ENCODE measurements at places on chromosomes 1 and 21. TPM values are rescaled to one million over a fixed set of nuclear protein-coding genes. Genes with fewer than 3 reads are reported as not detected.

DNA sequence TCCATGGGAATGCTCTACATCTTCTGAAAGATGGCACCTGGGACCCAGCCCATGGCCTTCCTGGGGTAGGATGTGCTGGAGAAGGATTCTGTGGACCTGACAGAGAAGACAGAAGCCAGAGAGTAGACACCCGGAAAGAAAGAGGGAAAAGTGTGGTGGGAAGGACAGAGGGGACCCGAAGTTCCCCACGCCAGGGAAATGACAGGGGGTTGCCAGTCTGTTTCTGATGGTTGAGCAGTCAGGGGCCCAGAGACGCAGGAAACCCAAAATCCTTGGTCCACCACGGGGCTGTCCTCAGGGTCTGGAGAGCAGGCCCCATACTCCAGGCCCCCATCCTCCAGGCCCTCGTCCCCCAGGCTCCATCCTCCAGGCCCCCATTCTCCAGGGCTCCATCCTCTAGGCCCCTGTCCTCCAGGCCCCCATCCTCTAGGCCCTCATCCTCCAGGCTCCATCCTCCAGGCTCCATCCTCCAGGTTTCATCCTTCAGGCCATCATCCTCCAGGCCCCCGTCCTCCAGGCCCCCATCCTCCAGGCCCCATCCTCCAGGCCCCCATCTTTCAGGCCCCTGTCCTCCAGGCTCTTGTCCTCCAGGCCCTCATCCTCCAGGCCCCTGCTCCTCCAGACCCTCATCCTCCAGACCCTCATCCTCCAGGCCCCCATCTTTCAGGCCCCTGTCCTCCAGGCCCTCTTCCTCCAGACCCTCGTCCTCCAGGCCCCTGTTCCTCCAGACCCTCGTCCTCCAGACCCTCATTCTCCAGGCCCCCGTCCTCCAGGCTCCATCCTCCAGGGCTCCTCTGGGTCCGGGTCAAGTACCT, 1.0 kb upstream of the TFF2 start:
- no peak for DNase-seq

DNA sequence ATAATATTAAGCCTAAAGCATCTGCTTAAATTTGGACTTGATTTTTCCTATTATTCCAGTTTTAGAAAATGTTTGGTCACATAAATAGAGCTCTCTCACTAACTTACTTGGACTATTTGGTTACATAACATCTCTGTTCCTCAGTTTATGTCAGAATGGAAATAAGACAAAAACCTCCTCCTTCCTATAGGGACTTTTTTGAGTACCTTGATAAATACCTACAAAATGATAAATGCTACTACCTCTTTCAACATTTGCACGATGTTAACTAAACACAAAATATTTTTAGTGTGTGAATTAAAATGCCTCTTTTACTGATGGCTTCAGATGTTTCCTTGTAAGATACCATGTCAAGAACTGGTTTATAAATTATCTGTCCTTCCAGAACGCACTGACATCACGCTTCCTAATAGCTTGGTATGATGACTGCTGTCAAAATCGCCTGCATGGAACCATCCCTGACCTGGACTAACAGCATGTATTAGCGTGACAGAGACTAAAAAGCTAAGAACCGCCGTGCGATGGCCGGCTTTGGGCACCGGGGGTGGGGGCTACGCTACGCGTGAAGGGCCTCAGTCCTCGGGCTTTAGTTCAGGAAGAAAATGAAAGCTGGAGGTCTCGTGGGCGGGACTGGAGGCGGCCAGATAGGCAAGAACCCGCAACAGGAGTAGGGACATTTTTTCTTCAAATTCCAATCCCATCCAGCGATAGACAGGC, 133.2 kb upstream of the BARHL2 start:
- peak; percentile 21 for DNase-seq

DNA sequence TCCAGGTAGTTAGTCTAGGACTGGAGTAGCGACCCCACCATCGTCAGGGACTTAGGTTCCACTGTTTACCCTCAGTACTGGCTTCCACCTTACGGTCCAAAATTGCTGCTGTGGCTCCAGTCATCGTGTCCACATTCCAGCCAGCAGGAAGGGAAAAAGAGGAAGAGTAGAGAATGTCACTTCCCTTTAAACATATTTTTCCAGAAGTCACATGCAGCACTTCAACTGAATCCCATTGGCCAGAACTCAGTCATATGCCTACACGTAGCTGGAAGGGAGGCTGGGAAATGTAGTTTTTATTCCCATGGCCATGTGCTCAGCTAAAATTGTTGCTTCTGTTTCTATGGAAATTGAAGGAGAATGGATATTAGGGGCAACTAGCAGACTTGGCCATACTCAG, 84.1 kb upstream of the SELENON start:
- DNase-seq = no peak

- DNase-seq = no peak
These were observed 79.2 kb downstream of the OLIG1 start for GRCh38 chr21:33149181-33149580.

DNA sequence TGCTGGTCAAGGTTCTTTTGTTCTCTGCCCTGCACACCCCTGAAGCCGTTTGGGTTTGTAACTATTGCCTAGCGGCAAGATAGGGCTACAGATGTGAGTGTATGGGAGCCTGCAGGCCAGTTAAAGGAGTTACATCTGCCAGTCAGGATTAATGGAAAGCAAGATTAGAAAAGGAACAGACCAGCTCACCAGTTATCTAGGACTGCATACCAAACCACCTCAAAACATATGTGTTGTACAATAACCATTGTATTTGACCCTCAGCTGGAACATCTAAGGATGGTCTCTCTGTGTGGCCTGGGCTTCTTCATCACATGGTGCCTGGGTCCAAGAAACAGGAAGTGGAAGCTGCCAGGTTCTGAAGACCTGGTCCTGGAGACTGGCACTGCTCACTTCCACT, 52.5 kb upstream of the FBXO28 start:
- DNase-seq = no peak

DNA sequence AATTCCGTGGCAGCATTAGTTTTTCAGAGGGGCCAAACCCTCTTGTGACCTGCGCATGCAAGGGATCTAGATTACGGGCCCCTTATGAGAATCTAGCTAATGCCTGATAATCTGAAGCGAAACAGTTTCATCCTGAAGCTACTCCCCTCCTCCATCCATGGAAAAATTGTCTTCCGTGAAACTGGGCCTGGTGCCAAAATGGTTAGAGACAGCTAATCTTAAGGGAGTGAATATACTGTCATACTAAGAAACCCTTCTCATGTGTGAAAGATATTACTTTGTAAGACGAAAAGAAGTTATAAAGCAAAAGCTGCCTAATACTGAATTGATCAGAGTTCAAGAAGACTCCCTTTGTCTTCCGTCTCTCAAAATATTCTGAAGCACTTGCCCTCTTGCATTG, 166.3 kb downstream of the DUSP10 start:
- DNase-seq = no peak

DNA sequence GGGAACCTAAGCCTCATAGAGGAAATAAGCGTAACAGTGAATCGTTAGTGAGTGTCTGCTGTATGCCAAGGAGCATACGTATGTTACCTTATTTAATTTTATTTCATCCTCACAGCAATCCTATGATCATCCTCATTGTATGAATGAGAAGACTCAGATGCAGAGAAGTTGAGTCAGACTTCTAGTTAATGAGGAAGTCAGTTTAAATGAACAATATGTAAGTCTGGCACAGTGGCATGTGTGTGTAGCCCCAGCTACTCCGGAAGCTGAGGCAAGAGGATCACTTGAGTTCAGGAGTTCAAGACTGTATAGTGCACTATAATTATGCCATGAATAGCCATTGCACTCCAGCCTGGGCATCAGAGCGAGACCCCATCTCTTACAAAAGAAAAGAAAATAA, 148.0 kb downstream of the ZZZ3 start:
- DNase-seq = no peak

GRCh38 chr1:19151537-19151936, 58.5 kb downstream of the UBR4 start:
- DNase-seq = no peak

DNA sequence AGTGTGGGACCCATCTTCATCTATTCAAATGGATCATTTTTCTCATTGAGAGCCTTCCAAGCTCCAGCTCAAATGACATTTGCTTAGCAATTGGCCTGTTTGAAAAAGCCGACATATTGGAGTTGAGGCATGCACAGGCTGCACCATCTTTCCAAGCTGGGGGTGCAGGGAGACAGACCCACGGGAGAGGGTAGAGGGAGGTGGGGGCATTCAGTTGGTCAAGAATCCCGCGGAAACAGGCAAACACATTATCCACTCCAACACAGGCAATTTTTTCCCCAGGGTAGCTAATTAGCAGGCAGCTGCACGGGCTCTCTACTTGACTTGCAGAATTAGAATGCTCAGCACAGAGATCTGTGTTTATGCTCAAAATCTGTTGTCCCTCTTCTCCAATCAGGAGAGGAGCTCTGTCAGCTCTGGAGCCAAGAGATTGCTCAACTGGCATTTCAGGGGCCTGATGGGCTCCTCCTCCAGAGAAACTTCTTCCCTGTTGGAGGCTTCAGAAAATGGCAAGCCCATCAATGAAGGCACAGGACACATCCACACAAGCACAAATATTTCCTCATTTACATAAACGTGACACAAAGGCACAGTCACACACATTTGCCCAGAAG, 267.8 kb downstream of the FOXD2 start:
- no peak for DNase-seq

DNA sequence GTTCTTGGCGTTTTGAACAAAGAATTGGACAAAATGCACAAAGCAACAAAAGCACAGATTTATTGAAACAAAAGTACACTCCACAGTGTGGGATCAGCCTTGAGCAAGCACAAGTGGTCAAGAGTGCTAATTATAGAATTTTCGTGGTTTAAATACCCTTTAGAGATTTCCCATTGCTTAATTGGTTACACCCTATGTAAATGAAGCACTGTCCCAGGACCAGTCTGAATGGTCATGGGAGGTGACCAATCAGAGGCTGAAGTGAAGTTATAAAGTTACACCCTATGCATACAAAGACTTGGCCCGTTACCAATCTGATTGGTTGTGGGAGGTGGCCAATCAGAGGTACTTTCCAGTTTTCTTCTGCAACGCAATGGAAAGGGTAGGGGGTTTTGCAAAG, 223.6 kb downstream of the CENPF start:
- no peak for DNase-seq

GRCh38 chr1:32341186-32341757, 5.2 kb upstream of the MARCKSL1 start:
- DNase-seq = no peak

- peak; percentile 76 for DNase-seq
These were observed 59.9 kb upstream of the ZSWIM5 start for GRCh38 chr1:45266151-45266801.

DNA sequence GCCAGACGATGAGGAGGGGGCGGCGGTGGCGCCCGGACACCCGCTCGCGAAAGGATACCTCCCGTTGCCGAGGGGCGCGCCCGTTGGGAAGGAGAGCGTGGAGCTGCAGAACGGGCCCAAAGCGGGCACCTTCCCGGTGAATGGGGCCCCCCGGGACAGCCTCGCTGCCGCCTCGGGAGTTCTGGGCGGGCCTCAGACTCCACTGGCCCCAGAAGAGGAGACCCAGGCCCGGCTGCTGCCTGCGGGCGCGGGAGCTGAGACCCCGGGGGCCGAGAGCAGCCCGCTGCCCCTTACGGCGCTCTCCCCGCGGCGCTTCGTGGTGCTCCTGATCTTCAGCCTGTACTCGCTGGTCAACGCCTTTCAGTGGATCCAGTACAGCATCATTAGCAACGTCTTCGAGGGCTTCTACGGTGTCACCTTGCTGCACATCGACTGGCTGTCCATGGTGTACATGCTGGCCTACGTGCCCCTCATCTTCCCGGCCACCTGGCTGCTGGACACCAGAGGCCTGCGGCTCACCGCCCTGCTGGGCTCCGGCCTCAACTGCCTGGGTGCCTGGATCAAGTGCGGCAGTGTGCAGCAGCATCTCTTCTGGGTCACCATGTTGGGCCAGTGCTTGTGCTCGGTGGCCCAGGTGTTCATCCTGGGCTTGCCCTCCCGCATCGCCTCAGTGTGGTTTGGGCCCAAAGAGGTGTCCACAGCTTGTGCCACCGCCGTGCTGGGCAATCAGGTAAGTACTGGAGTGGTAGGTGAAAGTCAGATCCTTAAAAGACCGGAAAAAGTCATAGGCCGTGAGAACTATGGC, 588 bp downstream of the FLVCR1 start:
- DNase-seq = no peak

GRCh38 chr1:56317722-56318121, 261.6 kb downstream of the PLPP3 start:
- no peak for DNase-seq

GRCh38 chr1:183914891-183915290, 110.0 kb downstream of the RGL1 start:
- no peak for DNase-seq

The ATXN7L2 gene
- 6.7 TPM for total RNA-seq

The RASSF5 gene
- total RNA-seq = 0.77 TPM

The ATP6V1G3 gene
- not detected for total RNA-seq

The POFUT2 gene
- total RNA-seq = 12.0 TPM

The PDPN gene
- 50.0 TPM for total RNA-seq

The SLC9C2 gene
- not detected for total RNA-seq

The OR2AJ1 gene
- total RNA-seq = not detected

The LCE2A gene
- total RNA-seq = not detected

The NGF gene
- 10.9 TPM for total RNA-seq

The SGIP1 gene
- 23.0 TPM for total RNA-seq

The HS2ST1 gene
- total RNA-seq = 53.5 TPM

The MYOG gene
- total RNA-seq = not detected

The CRP gene
- not detected for total RNA-seq

The IGSF9 gene
- not detected for total RNA-seq

The UBR4 gene
- 161 TPM for total RNA-seq
